Activated CD8-positive, alpha-beta memory T cell treated with anti-CD3 and anti-CD28 coated beads for 24 hours (primary cell): ENCODE measurements at places on chromosomes 6 and 20.

- no peak for DNase-seq
Measured at GRCh38 chr20:16057651-16058050, 515.6 kb downstream of the KIF16B start.

GRCh38 chr6:36666826-36667591 is 11.5 kb upstream of the CDKN1A start:
- no peak for DNase-seq

DNA sequence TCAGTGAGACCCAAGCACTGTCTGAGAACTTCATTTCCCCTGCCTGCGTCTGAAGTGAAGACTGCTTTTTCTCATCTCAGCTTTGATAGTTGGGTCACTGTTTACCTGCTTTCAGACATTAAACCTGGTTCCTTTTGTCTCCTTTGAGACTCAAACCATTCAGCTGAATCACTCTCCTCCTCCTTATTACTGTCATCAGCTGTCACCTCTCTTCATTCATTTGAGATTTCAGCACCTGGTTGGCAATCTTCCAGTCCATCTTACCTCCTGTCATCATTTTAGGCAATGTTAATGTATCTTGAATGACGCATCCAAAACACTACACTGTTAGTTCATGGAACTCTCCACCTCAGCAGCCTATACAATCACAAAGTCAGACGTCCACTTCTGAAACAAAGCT is 34.3 kb upstream of the SOX4 start:
- DNase-seq, result no peak

DNA sequence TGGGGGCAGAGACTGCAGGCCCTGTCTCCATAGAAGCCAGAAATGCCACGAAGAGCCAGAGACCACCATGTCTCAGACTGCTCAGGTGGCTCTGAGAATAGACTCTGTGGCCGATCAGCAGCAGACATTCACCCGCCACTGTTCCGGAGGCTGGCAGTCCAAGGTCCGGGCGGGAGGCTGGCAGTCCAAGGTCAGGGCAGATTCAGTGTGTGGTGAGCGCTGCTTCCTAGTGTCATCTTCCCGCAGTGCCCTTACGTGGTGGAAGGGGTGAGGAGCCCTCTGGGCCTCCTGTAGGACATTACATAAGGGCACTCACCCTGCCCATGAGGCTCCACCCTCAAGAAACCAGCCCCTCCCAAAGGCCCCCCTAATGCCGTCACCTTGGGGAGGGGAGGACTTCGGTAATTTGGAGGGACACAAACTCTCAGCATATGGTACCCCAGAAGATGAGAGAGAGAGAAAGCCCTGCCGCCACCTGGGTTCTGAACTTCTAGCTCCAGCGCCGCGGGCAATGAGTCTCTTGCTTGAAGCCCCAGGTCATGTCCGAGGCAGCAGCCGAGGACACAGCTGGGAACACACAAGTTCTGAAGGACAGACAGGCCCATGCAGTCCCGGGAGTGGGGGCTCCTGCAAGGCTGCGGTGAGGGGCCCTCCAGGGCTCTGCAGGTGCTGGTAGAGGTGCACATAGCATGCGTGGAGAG is 36.4 kb downstream of the DACT2 start:
- no peak for DNase-seq

DNA sequence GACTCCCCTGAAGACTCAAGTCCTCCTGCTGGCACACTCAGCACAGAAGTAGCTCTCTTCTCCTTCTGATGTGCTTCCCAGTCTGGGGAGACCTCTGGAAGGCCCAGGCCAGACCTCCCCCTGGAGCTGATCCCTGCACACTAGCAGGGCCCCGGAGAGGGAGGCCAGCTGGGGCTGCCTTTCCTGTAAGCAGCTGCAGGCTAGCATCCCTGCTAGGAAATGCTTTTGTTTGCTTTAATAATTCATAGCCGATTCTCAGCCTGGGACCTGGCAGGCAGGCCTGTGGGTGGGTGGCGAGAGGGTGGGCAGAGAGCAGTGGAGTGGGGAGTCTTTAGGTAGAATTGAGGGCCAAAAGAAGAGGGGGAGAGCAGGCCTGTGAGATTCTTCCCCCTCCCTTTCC is 5.2 kb downstream of the EBF4 start:
- peak; percentile 42 for DNase-seq

- DNase-seq, result no peak
Measured at GRCh38 chr6:119174879-119175817, 96.7 kb upstream of the FAM184A start.

DNA sequence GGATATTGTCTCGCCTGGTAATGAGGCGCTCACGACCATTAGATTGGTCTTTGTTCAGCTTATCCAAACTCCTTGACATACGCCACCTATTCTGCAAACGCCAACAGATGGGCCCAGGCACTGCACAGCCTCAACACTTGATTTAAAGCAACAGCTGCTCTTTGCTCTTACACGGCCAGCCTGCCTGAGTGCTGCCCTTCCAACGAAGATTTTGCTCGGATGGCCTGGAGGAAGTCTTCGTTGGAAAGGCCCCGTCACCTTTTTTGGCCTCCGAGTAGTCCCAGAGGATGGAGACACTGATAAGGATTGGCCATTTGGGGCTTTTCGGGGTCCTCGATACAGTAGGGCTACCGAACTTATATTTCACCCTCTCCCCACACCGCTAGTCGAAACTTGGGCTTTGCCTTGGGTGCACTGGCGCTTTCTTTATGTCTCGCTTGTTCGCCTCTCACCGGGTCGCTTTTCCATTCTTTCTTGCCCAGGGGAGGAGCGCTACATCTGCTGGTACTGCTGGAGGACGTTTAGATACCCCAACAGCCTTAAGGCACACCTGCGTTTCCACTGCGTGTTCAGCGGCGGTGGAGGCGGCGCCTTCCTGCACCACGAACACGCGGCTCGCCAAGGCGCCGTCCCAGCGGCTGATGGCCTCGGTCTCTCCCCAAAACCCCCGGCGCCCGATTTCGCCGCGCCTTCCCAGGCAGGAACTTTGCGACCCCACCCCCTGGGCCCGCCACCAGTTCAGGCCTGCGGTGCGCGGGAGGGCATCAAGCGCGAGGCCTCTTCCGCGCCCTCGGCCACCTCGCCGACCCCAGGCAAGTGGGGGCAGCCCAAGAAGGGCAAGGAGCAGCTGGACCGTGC is 6.1 kb downstream of the PRDM13 start:
- no peak for DNase-seq

- no peak for DNase-seq
Measured at GRCh38 chr6:129183187-129183591, 300.3 kb downstream of the LAMA2 start.

GRCh38 chr6:35262596-35262995 is 3.1 kb downstream of the ZNF76 start:
- DNase-seq, result no peak

- DNase-seq, result no peak
Measured at GRCh38 chr6:86856937-86857563, 80.3 kb upstream of the HTR1E start.

GRCh38 chr6:101392586-101393230 is 800 bp upstream of the GRIK2 start:
- DNase-seq, result no peak

DNA sequence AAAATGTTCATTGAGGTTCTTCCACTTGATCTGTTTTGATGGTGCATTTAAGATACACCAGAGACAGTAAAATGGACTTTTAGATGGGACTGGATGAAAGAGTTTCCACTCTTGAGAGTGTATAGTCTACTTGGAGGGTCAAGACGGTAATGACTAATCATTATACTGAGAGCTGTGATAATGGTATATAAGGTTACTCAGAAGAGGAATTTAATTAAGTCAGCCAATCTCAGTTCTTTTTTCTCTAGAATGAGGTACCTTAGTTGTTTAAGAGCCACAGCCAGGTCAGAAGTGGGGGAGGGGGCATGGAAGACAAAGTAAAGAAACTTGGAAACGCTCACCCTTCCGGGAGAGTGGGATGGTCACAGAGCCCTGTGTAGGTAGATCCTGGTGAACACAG is 123.9 kb downstream of the MAP3K4 start:
- DNase-seq, result no peak

DNA sequence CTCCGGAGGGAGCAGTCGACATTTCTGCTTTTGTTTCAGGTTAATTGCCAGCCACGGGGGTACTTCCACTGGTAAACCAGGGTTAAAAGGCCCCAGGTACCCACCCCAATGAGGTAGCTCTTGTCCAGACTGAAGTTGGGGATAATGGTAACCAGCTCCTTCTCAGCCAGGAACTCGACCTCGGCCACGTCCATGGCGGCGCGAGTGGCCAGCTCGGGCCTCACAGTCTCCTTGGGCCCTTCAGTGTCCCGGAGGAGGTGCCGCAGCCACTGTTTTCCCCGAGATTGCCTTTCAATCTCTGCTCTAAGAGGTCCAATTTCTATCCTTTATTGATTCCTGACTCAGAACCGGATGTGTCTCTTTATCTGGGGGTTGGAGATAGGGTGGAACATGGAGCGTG is 13.7 kb downstream of the ARHGAP40 start:
- no peak for DNase-seq

DNA sequence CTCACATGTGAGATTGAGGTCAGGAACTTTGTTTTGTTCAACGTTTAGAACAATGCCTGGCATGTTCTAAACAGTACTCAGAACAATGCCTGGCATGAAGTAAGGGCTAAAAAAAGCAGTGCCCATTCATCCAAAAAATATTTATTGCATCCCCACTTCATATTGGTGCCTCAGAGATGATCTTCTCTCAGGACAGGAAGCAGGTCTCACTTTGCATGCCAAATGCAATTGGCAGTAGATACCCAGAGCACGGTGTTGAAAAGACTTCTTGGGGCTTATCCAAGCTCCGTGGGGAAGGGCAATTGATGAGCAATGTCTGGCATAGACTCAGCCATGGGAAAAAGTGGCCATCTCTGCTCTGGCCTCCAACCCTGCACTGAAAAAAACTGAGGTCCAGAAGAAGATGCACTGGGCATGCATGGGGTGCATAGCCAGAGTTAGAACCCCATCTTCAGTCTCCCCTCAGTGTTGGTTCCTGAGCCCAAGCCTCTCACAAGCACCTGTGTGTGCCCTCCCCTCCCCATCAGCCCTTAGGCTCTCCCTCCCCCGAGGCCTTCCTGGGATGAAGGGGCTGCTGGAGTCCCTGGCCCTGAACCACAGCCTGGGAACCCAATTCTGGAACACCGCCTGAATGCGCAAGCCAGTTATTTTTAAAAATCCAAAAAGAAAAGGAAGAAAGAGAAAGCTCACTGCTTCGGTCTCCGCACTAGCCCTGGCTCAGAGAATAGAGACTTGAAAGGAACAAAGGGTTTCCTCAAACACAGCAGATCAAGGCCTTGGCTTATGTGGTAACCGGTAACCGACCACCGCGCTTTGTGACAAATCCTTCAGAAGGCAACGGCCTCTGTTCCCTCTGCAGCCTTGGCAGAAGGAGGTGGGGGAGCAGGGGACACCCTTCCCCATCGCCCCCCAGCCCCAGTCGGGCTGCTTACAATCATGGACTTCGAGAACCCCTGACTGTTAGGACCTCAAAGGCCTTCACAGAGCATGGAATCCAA is 78.5 kb upstream of the SIRPA start:
- peak; percentile 56 for DNase-seq

DNA sequence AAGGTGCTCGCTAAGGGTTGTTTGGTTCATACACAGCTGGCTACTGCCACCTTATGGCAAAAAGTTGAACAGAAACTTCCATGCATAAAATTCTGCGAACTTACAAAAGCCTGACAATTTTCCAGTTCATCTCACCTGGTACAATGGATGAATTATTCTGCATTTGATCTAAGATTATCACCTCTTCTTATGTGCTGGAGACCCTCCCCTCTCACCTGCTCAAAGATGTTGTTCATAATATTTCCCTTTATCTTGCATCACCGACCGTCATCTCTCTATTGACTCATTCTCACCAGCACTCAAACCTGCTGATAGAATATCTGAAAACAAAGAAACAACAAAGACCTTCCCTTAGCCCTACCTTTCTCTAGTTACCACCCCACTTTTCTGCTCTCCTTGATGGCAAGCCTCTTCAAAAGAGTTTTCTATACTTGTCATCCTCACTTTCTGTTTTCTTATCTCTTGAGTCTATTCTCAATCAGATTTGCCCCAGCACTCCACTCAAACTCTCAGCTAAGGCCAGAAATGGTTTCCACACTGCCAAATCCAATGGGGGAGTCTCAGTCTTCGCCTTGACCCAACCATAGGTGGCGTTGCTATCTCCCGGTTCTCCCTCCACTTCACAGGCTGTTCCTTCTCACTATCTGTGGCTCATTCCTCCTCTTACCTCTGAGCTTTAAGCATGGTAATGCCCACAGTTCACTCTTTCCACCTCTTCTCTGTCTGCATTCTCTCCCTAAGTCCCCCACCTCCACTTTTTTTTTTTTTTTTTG is 25.8 kb downstream of the SNRNP48 start:
- no peak for DNase-seq

DNA sequence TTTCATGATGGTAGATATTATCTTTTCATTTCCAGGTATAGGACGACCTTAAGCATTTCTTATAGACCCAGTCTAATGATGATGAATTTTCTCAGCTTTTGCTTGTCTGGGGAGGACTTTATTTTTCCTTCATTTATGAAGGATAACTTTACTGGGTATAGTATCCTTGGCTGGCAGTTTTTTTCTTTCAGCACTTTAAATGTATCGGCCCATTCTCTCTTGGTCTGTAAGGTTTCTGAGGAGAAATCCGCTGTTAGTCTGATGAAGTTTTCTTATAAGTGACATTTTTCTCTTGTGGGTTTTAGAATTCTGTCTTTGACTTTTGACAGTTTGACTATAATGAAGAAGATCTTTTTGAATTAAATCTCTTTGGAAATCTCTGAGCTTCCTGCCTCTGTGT is 144.7 kb upstream of the SLC22A23 start:
- DNase-seq, result no peak

DNA sequence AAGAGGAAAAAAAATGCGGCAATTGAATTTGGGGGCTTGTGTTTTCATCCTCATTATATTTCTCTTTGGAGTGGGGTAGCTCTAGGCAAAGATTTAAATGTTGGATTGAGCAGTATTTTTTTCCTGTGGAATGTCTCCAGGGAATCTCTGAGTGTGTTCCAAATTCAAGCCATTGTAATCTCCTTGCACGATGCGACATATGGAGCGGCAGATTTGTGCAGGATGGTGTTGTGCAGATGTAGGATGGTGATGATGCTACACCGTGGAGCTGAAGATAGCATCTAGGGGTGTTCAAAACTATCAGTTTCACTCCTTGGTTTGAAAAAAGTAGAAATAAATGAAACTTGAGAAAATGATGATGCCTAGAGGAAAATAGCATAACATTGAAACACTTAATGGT is 777.5 kb upstream of the EPHA7 start:
- DNase-seq, result no peak
